Activated naive CD8-positive, alpha-beta T cell treated with anti-CD3 and anti-CD28 coated beads for 36 hours (primary cell): ENCODE measurements at places on chromosomes 2 and 18.

DNA sequence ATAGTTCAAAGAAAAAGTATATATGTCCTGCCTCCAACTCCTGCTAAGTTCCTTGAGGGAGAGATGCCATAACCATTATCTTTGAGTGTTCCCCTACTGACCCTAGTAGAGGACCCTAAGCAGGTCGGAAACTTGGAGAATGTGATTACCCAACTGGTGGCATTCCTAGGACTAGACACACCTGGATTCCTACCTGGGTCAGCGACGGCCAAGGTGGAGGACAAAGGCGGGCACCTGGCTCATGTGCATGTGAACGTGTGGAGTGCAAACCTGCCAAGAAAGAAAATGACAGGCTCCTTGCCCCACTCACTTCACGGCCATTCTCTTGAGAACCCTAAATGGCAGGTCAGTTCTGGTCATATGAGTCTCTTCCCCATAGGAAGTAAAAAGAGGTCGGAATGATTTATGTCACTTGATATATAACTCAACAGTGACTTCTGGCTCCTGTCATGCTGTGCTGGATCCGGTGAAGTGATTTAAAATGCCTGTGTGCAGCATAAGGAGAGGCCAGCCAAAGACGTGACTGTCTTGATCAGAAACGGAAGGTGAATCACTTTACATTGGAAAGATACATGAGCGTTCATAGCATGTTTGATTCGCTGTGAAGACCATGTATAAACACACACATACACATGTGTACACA is 371.6 kb downstream of the EIPR1 start:
- H3K27me3 ChIP-seq: peaks cover 48% of the 10 kb centered on the region
- no peak overlapping the region for H3K27ac ChIP-seq
- H3K4me1 ChIP-seq: peaks cover 5% of the 10 kb centered on the region
- no peaks in the 10 kb centered on the region for H3K36me3 ChIP-seq

DNA sequence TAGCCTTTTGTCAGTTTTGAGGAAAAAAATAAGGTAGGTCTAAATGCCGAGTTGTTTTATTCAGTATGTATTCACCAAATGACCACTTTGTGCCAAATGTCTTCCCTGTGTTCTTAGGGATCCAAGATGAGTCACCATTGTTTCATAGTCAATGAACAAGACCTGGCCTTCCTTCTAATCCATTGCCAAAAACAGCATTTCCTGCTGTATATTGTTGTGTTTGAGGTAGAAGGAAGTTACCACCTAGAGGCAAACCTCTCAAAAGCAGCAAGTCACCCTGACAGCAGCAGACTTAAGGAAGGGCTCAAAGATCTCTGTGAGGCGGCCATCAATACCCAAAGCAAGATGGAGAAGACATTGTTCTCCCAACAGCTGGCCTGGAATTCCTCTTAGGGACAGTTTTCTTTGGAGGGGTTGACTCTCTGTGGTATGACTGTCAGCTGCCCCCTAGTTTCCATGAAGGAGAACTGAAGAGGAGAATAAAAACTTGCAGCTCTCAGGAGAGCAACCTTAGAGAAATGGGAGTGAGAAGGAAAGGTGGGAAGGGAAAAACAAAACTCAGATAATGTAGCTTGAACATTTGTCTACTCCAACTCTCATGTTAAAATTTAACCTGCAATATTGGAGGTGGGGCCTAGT is 328.3 kb downstream of the LRATD1 start:
- peaks cover 12% of the 10 kb centered on the region for H3K27me3 ChIP-seq
- no peaks in the 10 kb centered on the region for H3K4me1 ChIP-seq
- no peak overlapping the region for H3K4me3 ChIP-seq

DNA sequence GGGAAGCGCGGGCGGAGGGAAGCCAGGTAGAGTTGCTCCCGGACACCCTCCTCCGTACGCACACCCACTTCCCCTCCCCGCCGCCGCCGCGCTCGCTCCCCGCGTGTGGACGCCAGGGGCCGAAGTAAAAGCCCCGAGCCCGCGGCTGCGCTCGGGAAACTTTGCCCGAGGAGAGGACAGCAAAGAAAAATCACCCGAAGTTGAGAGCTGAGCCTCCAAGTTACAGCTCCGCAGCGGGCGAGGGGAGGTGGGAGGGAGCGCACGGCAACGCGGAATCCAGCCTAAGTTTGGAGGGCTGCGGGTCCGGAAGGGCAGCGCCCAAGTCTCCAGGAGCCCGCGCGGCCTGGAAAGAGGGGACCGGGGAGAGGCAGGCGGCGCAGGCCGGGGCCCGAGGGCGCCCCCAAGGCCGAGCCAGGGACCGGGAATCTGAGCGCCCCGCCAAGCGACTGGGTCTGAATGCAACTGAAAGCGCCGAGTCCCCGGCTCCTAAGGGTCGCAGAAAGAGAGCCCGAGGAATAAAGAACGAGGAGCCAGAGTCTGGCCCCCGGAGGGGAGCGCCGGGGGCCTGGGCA is 706 bp upstream of the BCL11A start:
- H3K27me3 ChIP-seq: peaks cover 93% of the 10 kb centered on the region
- H3K36me3 ChIP-seq: no peaks in the 10 kb centered on the region
- H3K4me3 ChIP-seq: peak overlapping the region; percentile 67
- DNase-seq: peak; percentile 23
- H3K4me1 ChIP-seq: peaks cover 30% of the 10 kb centered on the region

- DNase-seq: no peak
- H3K27ac ChIP-seq: no peak overlapping the region
- H3K4me3 ChIP-seq: no peak overlapping the region
- H3K36me3 ChIP-seq: no peaks in the 10 kb centered on the region
- peaks cover 4% of the 10 kb centered on the region for H3K27me3 ChIP-seq
- H3K4me1 ChIP-seq: no peaks in the 10 kb centered on the region
Measured at GRCh38 chr18:57251747-57252146, 100.6 kb upstream of the ST8SIA3 start.
